ENCODE measurements at places on chromosomes 12 and 14. TPM values are rescaled to one million over a fixed set of nuclear protein-coding genes. Genes with fewer than 3 reads are reported as not detected.
A peak's percentile ranks its signal among the peaks of the same experiment; 100 is the strongest.

Gene WNT1
- total RNA-seq, result not detected

Gene SUSD6
- 30.6 TPM for total RNA-seq

Gene GPR84
- not detected for total RNA-seq

Gene SOAT2
- not detected for total RNA-seq

Gene NANOG
- 0.16 TPM for total RNA-seq

Gene BCL2L2
- total RNA-seq, result 19.6 TPM

GRCh38 chr12:66678338-66679275 is at the start of gene GRIP1:
TSS of gene GRIP1 (minus strand) at chr12:66679076. CDS start at chr12:66678904, 172 bp downstream.
- DNase-seq, result peak; percentile 36
- peak within 1 kb of the TSS; percentile 48 for H3K4me3 ChIP-seq
- H3K27me3 ChIP-seq, result peaks cover under 1% of the 10 kb centered on the region
- no peaks in the 10 kb centered on the region for H3K36me3 ChIP-seq
- H3K4me1 ChIP-seq, result peaks cover 7% of the 10 kb centered on the region

GRCh38 chr14:29653303-29653702 is 274.3 kb downstream of the PRKD1 start:
- no peak for DNase-seq
- no peak overlapping the region for H3K27ac ChIP-seq
- H3K36me3 ChIP-seq, result no peaks in the 10 kb centered on the region
- no peak overlapping the region for H3K4me3 ChIP-seq

DNA sequence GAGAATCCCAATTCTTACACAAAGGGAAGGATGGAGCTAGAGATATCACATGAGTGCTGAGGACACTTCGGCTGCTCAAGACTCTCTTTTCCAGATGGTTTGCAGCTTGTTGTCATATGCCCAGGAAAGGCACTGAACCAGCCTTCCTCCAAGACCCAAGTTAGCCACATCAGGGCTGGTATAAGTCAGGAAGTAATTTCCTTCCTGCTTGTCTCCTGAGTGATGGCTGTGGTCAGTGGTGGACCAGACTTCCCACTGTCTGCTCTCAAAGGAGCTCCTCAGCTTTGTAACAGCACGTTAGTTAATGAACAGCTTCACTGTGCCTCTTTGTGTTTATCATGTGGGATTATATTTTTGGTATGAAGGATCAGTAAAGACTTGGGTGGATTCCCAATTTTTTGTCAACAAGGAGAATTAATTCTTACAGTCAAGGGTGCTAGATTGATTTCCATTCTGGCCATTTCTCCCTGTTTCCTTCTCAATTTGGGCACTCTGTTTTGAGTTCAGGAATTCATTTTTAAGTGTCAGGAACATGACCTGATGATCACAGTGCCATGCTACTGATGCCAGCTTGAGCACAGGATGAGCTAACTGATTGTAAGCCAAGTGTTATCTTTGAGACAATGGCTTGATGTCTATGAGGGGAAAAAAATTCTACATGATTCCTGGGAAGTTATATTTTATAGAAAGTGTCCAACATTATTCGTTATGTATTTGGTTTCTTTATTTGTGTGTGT is 145.8 kb downstream of the GCH1 start:
- H3K27me3 ChIP-seq, result no peaks in the 10 kb centered on the region
- no peak overlapping the region for H3K27ac ChIP-seq
- peaks cover 20% of the 10 kb centered on the region for H3K36me3 ChIP-seq
- peaks cover 6% of the 10 kb centered on the region for H3K4me1 ChIP-seq
- H3K4me3 ChIP-seq, result no peak overlapping the region
- no peak for DNase-seq

GRCh38 chr12:33052141-33053051 is 155.8 kb upstream of the PKP2 start:
- H3K4me1 ChIP-seq, result no peaks in the 10 kb centered on the region
- no peaks in the 10 kb centered on the region for H3K36me3 ChIP-seq
- H3K4me3 ChIP-seq, result no peak overlapping the region
- no peaks in the 10 kb centered on the region for H3K27me3 ChIP-seq

- H3K4me1 ChIP-seq, result peaks cover 35% of the 10 kb centered on the region
- no peak overlapping the region for H3K27ac ChIP-seq
- no peak overlapping the region for H3K4me3 ChIP-seq
- H3K27me3 ChIP-seq, result no peaks in the 10 kb centered on the region
- no peaks in the 10 kb centered on the region for H3K36me3 ChIP-seq
- DNase-seq, result peak; percentile 15
These were observed 48.7 kb downstream of the CCNK start for GRCh38 chr14:99529899-99530298.

DNA sequence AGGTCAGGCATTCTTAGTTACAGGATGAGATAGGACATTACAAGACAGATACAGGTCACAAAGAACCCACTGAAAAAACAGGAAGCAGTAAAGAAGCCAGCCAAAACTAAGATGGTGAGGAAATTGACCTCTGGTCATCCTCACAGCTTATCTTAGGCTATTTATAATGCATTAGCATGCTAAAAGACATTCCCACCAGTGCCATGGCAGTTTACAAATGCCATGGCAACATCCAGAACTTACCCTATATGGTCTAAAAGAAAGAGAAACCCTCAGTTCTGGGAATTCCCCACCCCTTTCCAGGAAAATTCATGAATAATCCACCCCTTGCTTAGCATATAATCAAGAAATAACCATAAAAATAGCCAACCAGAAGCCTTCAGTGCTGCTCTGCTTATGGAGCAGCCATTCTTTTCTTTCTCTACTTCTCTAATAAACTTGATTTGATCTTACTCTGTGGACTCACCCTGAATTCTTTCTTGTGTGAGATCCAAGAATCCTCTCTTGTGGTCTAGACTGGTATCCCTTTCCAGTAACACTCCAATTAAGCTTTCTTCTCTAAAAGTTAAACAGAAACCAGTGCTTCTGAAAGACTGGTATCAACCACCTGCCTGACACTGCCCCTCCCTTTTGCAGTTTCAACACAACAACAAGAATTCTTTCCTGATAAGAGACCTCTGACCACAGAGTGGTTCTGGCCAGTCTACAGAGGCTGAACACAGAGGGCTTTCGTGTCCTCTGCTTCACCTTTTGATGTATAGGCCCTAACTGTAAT is 86.9 kb downstream of the BCAT1 start:
- peaks cover 3% of the 10 kb centered on the region for H3K36me3 ChIP-seq
- H3K27ac ChIP-seq, result peak overlapping the region; percentile 42
- H3K4me1 ChIP-seq, result peaks cover 21% of the 10 kb centered on the region
- peak; percentile 88 for DNase-seq

GRCh38 chr14:100246809-100247428 is 8.0 kb downstream of the YY1 start:
- H3K27ac ChIP-seq, result no peak overlapping the region
- H3K27me3 ChIP-seq, result no peaks in the 10 kb centered on the region
- no peak for DNase-seq
- H3K36me3 ChIP-seq, result no peaks in the 10 kb centered on the region
- H3K4me1 ChIP-seq, result peaks cover 3% of the 10 kb centered on the region

- H3K27me3 ChIP-seq, result no peaks in the 10 kb centered on the region
- no peak overlapping the region for H3K4me3 ChIP-seq
- H3K27ac ChIP-seq, result no peak overlapping the region
These were observed 334.4 kb upstream of the ATP2B1 start for GRCh38 chr12:90042920-90043641.

DNA sequence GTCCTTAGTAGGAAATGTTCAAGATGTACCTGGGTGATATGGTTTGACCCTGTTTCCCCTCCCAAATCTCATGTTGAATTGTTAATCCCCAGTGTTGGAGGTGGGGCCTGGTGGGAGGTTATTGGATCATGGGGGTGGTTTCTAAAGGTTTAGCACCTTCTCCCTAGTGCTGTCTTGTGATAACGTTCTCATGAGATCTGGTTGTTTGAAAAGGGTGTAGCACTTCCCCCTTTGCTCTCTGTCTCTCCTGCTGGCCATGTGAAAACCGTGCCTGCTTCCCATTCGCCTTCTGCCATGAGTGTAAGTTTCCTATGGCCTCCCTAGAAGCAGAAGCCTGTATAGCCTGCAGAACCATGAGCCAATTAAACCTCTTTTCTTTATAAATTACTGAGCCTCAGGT is 353.0 kb upstream of the SFSWAP start:
- H3K4me3 ChIP-seq, result no peak overlapping the region
- H3K27ac ChIP-seq, result no peak overlapping the region
- no peaks in the 10 kb centered on the region for H3K36me3 ChIP-seq
- DNase-seq, result no peak
- no peaks in the 10 kb centered on the region for H3K27me3 ChIP-seq

DNA sequence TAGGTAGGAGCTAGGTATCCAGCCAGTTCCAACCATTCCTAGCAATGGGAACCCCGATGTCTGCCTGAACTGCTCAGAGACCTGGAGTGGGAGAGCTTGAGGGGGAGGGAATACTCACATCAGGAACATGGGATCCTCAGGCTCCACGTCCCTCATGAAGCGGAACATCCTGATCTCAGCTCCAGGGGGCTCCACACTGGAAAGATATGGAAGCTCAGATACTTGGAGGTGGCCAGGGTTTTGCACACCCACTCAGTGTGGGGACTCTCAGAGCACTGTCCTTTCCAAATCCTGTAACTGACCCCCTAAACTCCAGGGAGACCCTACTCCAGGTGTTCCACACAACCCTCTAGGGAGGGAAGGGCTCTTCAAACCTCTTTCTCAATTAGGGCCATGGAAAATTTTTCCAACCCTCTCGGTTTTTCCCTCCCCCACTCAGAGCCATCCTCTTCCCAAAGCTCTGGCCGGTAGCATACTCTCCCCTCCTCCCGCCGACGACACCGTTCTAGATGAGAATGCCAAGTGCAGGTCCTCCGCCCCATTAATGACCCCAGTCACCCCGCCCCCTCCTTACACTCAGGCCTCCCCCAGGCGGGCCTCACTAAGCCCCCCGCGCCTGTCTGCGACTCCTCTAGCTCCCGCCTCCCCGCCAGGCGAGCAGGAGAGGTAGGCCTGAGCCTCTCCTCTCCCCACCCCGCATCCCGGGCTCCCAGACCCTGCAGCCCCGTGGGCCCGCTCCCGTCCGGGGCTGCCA is 597 bp downstream of the MLF2 start:
- H3K27me3 ChIP-seq, result no peaks in the 10 kb centered on the region
- H3K4me1 ChIP-seq, result peaks cover 13% of the 10 kb centered on the region
- peak; percentile 29 for DNase-seq
- H3K27ac ChIP-seq, result peak overlapping the region; percentile 98
- peaks cover 29% of the 10 kb centered on the region for H3K36me3 ChIP-seq

DNA sequence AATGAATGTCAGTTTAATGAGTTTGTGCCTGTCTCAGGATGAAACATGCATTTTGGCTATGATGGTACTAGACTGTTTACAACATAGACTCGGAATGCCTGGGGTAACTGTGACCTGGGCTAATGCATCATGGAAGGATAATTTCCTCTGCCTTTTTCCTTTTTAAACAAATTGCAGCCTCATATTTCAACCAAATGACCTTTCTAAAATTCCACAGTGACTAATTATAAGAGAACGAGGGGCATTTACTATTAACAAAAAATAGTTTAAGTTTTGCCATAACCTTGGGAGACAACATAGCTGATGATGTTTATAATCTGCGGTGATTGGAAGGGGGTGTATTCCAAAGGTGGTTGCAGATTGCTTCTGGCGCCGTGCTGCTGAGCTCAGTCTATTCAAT is 1140.5 kb downstream of the GALC start:
- DNase-seq, result peak; percentile 77
- no peak overlapping the region for H3K4me3 ChIP-seq
- no peaks in the 10 kb centered on the region for H3K36me3 ChIP-seq
- H3K27ac ChIP-seq, result no peak overlapping the region
- no peaks in the 10 kb centered on the region for H3K4me1 ChIP-seq

GRCh38 chr14:74949859-74950573 is 5.4 kb downstream of the PGF start:
- peaks cover 10% of the 10 kb centered on the region for H3K4me1 ChIP-seq
- DNase-seq, result no peak
- no peak overlapping the region for H3K4me3 ChIP-seq
- no peaks in the 10 kb centered on the region for H3K27me3 ChIP-seq
- no peak overlapping the region for H3K27ac ChIP-seq

DNA sequence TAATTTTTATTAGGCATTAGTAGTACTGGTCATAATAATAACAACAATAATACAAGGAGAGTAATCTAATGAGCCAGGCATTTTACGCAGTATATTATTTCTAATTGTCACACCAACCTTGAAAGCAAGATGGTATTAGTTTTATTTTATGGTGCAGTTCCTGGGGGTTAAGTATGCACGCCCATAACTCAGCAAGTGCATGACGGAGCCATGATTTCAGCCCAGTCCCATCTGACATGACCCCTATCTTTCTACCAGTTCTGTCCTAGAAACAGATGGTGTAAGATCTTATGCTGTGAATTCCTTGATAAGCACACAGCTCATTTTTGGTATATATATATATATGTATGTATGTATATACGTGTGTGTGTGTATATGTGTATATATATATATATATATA is 106.0 kb downstream of the AEBP2 start:
- H3K36me3 ChIP-seq, result no peaks in the 10 kb centered on the region
- peaks cover 15% of the 10 kb centered on the region for H3K4me1 ChIP-seq
- no peaks in the 10 kb centered on the region for H3K27me3 ChIP-seq
- DNase-seq, result no peak

DNA sequence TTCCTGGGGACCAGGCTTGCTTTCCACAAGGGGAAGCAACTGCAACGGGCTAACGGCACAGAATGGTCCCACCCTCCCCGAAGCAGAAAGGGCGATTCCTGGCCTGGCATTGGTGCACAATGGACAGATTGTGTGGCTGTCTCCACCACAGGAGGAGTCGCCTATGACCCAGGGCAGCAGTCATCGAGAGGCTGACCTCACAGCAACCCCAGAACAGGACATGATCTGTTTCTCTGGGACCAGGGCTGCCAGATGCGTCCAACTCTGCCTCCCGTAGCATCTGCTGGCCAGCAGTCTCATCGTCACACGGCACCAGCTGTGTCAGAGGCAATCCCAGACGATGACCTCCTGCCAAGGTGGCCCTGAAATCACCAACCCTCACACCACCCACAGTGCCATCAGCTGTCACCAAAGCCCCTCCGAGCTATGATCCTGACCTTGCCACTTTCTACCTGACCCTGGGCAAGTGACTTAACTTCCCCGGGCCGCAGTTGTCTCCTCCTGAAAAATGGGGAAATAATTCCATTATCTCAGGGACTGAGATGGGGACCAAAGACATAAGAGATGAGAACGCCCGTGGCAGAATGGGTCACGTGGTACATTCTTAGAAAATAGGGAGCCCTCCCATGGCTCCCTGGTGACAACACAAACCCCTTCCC is 86.7 kb downstream of the CHGA start:
- H3K27ac ChIP-seq, result no peak overlapping the region
- peaks cover 3% of the 10 kb centered on the region for H3K27me3 ChIP-seq
- peaks cover 42% of the 10 kb centered on the region for H3K4me1 ChIP-seq

DNA sequence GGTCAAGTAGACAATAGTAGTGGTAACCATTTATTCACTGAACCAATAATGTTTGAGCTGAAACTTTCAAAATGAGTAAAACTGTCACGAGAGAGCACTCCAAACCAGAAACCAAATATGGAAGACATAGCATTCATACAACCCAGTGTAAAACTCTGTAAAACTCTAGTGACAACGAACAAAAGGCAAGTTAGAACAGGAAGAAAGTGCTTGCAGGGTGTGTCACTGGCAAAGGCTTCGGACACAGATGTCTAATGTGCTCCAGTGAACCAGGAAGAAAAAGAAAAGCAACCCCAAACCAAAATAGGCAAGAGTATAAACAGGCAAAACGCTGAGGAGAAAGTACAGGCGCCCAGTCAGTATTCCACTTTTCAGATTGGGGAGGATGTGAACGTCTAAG is 79.3 kb upstream of the FZD10 start:
- H3K27ac ChIP-seq, result no peak overlapping the region
- no peaks in the 10 kb centered on the region for H3K4me1 ChIP-seq
- H3K27me3 ChIP-seq, result no peaks in the 10 kb centered on the region
- H3K36me3 ChIP-seq, result no peaks in the 10 kb centered on the region
- no peak overlapping the region for H3K4me3 ChIP-seq

Measured in astrocyte (in vitro differentiated cells and primary cell).